NCI-H510A treated with DMSO at 0.1 percent for 48 hours (cell line): ENCODE measurements at places on chromosomes 2 and 18.
A peak's percentile ranks its signal among the peaks of the same experiment; 100 is the strongest.

DNA sequence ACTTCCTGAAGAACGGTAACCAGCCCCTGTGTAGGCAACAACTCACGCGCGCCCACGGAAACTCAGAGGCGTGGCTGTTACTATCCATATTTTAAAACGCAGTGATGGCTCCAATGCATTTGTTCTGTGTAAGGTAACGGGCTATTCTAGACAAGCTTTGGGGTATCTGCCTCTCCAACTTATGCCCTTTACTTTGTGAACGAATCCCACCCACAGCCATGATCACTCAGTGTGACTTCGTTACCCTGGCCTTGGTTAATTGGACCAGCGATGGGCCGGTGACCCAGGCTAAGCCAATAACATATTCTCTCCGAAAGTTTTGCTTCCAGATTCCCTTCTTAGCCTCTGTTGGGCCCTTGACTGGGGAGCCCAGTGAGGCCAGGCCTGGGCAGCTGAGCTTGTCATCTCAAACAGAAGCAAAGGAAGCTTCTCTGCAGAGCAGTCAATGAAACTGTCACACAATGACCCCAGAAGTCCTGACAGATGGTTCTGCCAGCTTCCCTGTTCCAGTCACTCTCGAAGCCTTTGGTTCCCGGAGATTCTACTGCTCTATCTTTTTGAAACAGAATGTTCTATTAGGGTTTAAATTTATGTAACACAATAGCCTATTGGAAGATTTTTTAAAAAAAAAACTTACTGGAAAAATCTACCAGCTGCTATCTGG is 30.7 kb upstream of the ROCK2 start:
- no peak for DNase-seq

- DNase-seq = no peak
These were observed 2.3 kb upstream of the TFCP2L1 start for GRCh38 chr2:121287146-121287798.

GRCh38 chr18:35920623-35921022 is 51.9 kb upstream of the RMP24 start:
- no peak for DNase-seq

- no peak for DNase-seq
These were observed 110.2 kb upstream of the NOSTRIN start for GRCh38 chr2:168692132-168692744.

DNA sequence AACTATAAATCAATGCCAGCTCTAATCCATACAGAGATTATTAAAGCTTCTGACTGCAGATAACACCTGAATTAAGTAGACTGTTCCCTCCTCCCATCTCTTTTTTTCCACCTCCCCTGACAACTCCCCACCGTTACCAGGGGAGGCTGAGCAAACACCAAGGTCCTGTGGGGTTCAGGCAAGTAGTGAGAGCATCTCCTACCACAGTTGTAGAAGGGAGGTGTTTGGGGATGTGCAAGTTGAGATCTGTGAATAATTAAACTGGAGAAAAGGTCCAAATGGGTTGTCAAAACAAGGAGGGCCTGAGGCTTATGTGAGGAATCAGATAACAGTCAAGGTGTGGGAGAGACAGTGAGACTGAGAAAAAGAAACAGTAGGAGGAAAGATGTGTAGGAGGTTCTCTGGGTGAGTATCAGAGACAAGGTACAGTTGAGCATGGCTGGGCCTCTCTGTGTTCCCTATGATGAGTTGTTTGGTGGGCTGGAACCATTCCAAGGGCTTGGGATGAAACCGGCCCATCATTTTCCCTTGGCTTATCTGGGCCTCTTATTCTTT is 194.6 kb downstream of the CYRIA start:
- DNase-seq = no peak

DNA sequence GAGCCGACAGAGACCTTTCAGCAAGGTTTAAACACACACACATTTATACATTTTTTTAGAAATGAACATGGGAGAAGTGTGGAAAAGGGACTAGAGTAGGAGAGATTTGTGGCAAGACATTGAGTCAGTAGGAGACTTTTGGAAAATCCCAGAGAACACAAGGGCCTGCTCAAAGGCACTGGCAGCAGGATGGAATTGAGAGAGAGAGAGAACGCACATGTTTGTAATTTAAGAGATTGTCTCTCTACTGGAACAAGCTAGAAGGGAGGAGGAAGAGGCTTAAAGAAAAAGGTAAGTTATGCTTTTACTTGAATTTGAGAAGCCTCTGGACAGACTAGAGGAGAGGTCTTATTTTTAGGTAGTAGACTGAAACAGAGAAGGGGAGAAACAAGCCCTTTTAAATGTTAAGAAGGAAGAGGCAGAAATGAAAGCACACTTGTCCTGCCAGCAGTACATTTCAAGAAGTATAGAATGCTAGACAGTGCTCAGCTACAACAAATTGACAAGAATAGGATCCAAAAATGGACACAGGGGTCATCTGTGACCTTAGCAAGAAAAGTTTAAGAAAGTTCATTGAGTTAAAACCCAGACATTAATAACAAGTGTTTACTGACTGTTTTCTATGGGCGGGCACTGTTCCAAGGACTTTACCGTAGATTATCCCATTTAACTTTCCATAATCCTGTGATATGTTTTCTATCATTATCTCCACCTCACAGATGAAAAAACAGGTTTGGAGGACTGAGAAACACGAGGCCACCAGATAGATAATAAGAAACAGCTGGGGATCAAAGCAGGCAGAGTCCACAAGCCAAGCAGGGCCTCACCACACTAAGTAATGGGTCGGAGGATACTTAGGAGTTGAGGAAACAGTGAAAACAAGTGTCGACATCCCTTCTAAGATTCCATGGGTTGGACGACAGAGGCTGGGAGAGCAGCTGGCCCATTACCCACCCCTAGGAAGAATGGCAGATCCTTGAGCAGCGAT is 306.5 kb upstream of the NRP2 start:
- DNase-seq = no peak

DNA sequence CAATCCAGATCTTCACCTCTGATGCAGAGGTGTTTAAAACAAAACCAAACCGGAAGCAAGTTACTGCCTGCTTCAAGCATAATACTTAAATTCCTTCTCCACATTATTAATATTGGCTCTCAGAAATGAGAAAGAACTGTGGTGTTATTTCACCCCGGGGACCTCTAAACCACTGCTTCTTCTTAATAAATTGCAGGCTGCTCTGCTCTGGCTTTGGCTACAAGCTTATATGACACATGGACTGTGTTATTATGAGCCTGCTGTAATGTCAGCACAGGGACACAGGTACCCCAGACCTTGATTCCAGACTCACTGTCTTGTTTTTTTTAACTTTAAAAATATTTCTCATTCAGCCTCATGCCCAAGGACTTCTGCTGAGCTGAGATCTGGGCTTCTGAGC is 45.1 kb downstream of the ST6GAL2 start:
- no peak for DNase-seq

GRCh38 chr2:156147594-156148330 is 184.8 kb downstream of the NR4A2 start:
- DNase-seq = no peak

- DNase-seq = no peak
These were observed 56.2 kb upstream of the HS6ST1 start for GRCh38 chr2:128374711-128375413.

GRCh38 chr2:70450641-70451250 is 102.9 kb downstream of the TGFA start:
- peak; percentile 16 for DNase-seq

GRCh38 chr2:157989227-157989626 is 112.4 kb upstream of the UPP2 start:
- DNase-seq = no peak

GRCh38 chr18:76958692-76959341 is 136.5 kb downstream of the ZNF236 start:
- peak; percentile 92 for DNase-seq

- no peak for DNase-seq
These were observed 46.9 kb downstream of the TTC32 start for GRCh38 chr2:19854596-19855541.

- DNase-seq = no peak
These were observed 6.0 kb downstream of the MTHFD2 start for GRCh38 chr2:74204436-74204835.

DNA sequence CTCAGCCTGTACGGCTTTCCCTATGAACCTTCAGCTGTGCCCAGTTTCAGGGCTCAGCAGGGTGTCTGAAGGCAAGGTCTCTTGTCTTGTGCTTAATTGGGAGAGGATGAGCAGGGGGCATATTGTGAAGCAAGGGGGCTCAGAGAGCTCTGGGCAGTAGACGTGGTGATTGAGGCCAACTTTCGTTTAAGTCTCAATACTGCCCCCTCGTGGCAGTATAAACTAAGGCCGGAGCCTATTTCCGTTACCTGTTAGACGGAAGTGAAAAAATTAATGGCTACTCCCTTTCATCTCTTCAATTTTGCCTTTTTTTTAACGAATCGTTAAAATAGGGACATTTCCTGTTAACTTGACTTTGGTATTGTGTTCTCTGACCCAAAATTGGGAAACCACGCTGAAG is 193.4 kb downstream of the TDRD15 start:
- peak; percentile 4 for DNase-seq

DNA sequence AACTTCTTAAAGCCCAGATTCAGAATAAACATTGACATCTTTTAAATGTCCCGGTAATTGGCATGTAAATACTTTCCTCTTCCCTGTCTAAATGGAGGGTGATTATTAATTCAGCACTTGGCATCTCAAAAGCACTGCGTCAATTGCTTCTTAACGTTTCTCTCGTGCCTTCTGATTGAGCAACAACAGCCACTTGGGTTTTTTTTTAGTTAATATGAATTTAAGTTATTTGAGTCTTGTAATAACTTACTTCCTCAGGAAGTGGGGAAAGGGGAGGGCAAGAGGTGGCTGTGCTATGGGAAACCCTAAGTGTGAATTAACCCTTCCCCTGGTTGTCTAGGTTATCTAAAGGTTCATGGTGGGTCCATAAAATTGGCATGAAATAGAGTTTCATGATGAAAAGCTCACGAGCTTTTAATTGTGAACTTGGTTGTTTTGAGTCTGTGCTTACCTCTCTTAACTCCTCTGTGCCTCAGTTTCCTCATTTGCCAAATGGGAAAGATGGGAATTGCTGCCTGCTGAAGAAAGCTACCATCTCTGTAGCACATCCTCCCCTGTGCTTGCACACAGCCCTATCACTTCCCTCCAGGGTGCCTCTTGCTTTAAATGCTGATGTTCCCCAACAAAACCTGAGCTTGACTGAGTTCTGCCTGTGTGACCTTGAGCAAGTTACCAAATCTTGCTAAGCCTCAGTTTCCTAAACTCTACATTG is 126.3 kb upstream of the BCL2L11 start:
- DNase-seq = no peak

DNA sequence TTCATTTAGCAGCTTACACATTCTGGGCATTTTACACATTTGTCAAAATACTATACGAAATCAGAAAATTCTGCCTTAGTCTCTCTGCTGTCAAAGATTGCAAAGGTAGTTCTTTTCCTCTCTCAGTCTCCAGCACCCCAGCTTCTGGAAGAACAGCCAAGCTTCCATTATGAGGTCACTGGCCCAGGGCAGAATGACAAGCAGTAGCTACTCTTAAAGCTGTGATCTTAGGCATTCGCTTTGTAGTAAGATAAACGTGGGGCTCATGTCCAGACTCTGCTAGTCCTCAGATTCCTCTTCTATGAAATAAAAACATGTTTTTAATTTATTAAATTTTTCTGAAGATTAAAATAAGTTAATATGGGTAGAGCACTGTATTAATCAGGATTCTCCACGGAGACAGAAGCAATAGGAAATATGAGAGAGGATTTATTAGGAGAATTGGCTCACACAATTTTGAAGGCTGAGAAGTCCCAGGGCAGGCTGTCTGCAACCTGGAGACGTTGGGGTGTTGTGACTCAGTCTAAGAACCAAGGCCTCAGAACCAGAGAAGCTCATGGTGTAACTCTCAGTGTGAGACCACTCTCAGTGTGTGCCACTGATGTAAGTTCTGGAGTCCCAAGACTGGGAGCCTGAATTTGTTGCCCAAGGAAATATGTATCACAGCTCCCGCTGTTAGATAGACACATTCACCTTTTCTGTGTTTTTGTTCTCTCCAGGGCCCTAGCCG is 201.2 kb downstream of the CMPK2 start:
- no peak for DNase-seq

- DNase-seq = no peak
These were observed 16.7 kb upstream of the FOSL2 start for GRCh38 chr2:28375742-28376631.

GRCh38 chr2:161063157-161063945 is 96.9 kb upstream of the TANK start:
- peak; percentile 57 for DNase-seq

DNA sequence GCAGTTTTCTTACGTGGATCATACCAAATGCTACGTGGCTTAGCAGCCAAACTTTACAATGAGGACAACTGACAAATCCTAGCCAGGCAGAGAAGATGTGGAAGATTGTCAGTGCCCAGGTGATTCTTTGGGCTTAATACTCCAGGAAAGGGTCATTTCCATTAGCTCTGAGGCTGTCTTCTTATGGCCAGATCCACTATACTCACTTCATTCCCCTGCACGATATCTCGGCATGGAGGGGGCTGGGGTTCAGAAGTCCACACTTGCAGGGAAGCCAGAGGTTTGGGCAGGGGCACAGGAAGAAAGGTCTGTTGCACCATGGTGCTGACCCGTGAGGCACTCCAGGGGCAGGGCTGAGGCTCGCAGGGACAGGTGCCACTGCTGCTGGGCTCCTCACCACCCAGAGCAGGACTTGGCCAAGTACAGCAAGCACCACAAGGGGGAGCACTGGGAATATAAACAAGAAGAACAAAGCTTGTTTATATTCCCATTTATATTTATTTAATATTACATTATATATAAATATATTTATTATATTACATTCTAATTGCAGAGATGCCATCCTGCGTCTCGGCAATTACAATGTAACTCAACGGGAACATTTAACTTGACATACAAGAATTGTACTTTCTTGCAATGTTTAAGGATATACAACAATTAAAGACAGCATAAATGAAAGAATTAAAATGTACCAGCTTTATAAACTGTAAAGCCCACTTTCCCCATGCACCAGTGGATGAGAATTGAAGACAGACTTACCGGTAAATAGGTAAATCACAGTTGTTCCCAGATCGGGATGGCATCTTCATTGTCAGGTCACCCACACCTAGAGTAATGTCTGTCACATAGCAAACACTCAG is 27.2 kb downstream of the CLUL1 start:
- DNase-seq = peak; percentile 70

DNA sequence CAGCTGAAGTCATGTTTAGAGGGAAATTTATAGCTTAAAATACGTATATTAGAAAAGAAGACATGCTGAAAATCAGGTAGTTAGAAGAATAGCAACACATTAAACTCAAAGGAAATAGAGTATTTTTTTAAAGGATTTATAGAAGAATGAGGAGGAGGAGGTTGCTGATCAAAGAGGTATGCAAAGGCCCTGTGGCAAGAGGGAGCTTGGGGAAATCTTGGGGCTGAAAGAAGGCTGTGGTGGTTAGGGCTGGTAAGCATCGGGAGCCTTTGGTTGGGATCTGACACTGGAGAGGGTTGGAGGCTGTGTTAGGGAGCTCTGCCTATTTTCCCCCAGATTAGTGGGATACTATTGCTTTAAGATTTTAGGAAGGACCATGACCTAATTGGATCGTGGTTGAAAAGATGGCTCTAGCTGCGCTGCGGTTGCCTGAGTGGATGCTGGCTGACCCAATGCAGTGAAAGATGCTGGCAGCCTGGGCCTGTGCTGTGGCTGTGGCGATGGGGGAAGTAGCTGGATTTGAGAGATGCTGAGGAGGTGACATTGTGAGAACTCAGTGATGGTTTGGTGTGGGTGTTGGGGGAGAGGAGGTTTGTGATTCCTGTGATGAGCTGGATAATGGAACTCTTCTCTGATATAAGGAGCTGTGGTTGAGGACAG is 11.7 kb downstream of the DGKD start:
- DNase-seq = no peak
